ENCODE measurements at places on chromosomes 7 and 10.

GRCh38 chr7:81075150-81075549, 156.3 kb upstream of the SEMA3C start:
- no peaks in the 10 kb centered on the region for H3K4me1 ChIP-seq
- no peaks in the 10 kb centered on the region for H3K27me3 ChIP-seq
- H3K4me3 ChIP-seq = no peak overlapping the region
- no peak overlapping the region for H3K27ac ChIP-seq
- H3K36me3 ChIP-seq = no peaks in the 10 kb centered on the region

GRCh38 chr7:131905471-131905973, 349.1 kb upstream of the PODXL start:
- no peaks in the 10 kb centered on the region for H3K4me1 ChIP-seq
- DNase-seq = no peak
- no peak overlapping the region for H3K27ac ChIP-seq

GRCh38 chr10:71068861-71069271, 143.5 kb upstream of the UNC5B start:
- H3K4me1 ChIP-seq = no peaks in the 10 kb centered on the region
- H3K36me3 ChIP-seq = peaks cover 4% of the 10 kb centered on the region
- H3K27me3 ChIP-seq = no peaks in the 10 kb centered on the region
- H3K4me3 ChIP-seq = no peak overlapping the region
- no peak for DNase-seq

- DNase-seq = no peak
- H3K36me3 ChIP-seq = no peaks in the 10 kb centered on the region
- H3K4me1 ChIP-seq = no peaks in the 10 kb centered on the region
- no peak overlapping the region for H3K4me3 ChIP-seq
- no peaks in the 10 kb centered on the region for H3K27me3 ChIP-seq
These were observed 747.3 kb downstream of the LRMDA start for GRCh38 chr10:76178532-76179292.

DNA sequence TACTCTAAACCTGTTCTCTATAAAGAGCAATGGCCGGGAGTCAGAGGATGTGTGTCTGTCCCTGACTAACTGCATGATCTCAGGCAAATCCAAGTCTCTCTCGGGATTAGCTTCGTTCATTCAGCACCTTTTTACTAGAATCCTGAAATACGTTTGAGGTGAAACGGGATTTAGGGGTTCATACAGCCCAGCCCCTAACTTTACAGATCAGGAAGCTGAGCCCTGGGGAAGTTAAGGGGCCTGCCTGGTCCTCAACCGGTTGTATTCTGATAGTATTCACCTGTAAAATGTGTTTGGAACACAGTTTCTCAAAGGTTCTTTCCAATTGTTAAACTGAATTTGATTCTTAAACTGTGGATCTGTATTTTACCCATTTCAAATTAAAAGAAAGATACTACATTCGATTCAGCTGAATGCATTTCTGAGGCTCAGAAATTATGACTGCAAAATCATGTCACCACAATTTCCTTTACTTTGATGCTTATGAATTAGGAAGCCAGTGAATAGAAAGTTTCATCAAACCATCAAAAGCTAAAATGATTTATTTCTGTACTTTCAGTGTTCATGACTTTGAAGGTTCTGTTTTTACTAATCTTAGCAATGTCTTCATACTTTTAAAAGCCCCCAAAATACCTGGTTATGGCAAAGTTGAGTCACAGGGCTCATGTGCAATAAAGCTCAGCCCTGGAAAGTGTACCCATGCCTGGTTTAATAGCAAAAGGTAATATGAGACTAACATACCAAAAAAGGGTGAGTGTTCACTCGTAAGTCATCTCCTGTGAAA, 28.9 kb upstream of the EZH2 start:
- H3K4me3 ChIP-seq = peak overlapping the region; percentile 68
- peaks cover 32% of the 10 kb centered on the region for H3K4me1 ChIP-seq
- no peaks in the 10 kb centered on the region for H3K27me3 ChIP-seq
- peak overlapping the region; percentile 59 for H3K27ac ChIP-seq
- no peaks in the 10 kb centered on the region for H3K36me3 ChIP-seq

GRCh38 chr10:73590881-73591799, at the start of gene USP54:
USP54 (minus strand) TSS chr10:73591342; CDS start chr10:73575658, 15,684 bp downstream.
- no peak for DNase-seq
- H3K4me1 ChIP-seq = peaks cover 13% of the 10 kb centered on the region
- peak within 1 kb of the TSS; percentile 10 for H3K27ac ChIP-seq
- H3K36me3 ChIP-seq = no peaks in the 10 kb centered on the region

GRCh38 chr7:133746305-133746704, 380.8 kb upstream of the LRGUK start:
- no peak overlapping the region for H3K27ac ChIP-seq
- DNase-seq = no peak
- no peaks in the 10 kb centered on the region for H3K27me3 ChIP-seq
- H3K36me3 ChIP-seq = no peaks in the 10 kb centered on the region
- H3K4me1 ChIP-seq = no peaks in the 10 kb centered on the region

GRCh38 chr10:104020020-104020419, 53.1 kb downstream of the SLK start:
- H3K27ac ChIP-seq = no peak overlapping the region
- no peak overlapping the region for H3K4me3 ChIP-seq
- H3K36me3 ChIP-seq = peaks cover 52% of the 10 kb centered on the region
- DNase-seq = no peak
- no peaks in the 10 kb centered on the region for H3K27me3 ChIP-seq

DNA sequence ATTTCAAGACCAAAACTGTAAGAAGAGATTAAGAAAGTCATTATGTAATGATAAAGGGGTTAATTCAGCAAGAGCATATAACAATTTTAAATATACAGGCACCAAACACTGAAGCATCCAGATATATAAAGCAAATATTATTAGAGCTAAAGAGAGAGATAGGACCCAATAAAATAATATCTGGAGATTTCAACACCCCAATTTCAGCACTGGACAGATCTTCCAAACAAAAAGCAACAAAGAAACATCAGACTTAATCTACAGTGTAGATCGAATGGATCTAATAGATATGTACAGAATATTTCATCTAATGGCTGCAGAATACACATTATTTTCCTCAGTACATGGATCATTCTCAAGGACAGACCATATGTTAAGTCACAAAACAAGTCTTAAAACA, 151.3 kb downstream of the COBL start:
- H3K4me1 ChIP-seq = no peaks in the 10 kb centered on the region
- H3K36me3 ChIP-seq = no peaks in the 10 kb centered on the region
- no peak overlapping the region for H3K4me3 ChIP-seq
- DNase-seq = no peak

GRCh38 chr7:116334555-116334954, 124.2 kb downstream of the TES start:
- no peaks in the 10 kb centered on the region for H3K36me3 ChIP-seq
- peaks cover 14% of the 10 kb centered on the region for H3K27me3 ChIP-seq
- H3K4me1 ChIP-seq = no peaks in the 10 kb centered on the region
- no peak overlapping the region for H3K27ac ChIP-seq
- no peak overlapping the region for H3K4me3 ChIP-seq
- DNase-seq = no peak
